Astrocyte of the cerebellum (primary cell): ENCODE measurements at places on chromosomes 7 and 10.

- DNase-seq, result no peak
Observed at GRCh38 chr10:46527241-46527811, 29.1 kb downstream of the GPRIN2 start.

- peak; percentile 44 for DNase-seq
Observed at GRCh38 chr10:36602374-36602773, 523.0 kb upstream of the ANKRD30A start.

DNA sequence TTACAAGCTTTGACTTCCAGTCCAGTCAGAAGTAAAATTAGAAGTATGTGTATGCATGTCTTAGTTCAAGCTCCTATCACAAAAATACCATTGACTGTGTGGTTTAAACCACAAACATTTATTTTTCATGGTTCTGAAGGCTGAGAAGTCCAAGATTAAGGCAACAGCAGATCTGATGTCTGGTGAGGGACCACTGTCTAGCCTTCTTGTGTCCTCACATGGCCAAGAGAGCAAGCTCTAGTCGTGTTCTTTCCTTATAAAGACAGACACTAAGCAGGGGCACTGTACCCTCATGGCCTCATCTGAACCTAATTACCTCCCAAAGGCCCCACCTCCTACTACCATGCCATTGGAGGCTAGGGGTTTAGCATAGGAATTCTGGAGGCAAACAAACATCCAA is 41.3 kb upstream of the ARL4A start:
- DNase-seq, result no peak

DNA sequence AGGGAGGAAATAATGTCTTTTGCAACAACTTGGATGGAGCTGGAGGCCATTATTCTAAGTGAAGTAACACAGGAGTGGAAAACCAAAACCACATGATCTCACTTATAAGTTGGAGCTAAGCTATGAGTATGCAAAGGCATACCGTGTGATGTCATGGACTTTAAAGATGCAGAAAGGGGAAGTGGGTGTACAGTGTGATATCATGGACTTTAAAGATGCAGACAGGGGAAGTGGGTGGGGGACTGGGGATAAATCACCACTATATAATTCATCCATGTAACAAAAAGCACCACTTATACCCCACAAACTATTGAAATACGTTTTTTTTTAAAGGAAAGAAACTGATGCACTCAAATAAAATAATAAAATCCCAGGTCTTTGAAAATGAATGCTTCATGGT is 29.5 kb downstream of the LYZL2 start:
- DNase-seq, result no peak

- no peak for DNase-seq
Observed at GRCh38 chr7:46492466-46492865, 571.4 kb upstream of the IGFBP3 start.

- no peak for DNase-seq
Observed at GRCh38 chr7:100118388-100119071, 628 bp downstream of the TAF6 start.

DNA sequence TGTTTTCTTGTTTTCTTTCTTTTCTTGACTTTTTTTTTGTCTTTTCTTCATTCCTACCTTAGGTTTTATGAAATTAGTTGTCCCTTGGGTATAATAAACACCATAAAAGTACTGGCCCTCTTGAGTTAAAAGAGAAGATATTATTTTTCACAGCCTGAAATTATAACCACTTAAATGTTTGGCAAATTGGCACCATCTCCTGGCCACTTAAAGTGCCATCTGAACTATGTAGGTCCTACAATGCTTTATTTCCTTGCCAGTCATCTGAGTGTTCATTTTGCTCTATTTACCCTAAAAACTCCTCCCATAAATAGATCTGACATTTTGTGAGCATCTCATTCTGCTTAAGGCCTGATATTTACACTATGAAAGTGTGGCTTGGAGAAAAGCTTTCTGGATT is 98.9 kb upstream of the PRKCQ start:
- DNase-seq, result no peak

- no peak for DNase-seq
Observed at GRCh38 chr10:42941295-42941644, 135.6 kb upstream of the RET start.

DNA sequence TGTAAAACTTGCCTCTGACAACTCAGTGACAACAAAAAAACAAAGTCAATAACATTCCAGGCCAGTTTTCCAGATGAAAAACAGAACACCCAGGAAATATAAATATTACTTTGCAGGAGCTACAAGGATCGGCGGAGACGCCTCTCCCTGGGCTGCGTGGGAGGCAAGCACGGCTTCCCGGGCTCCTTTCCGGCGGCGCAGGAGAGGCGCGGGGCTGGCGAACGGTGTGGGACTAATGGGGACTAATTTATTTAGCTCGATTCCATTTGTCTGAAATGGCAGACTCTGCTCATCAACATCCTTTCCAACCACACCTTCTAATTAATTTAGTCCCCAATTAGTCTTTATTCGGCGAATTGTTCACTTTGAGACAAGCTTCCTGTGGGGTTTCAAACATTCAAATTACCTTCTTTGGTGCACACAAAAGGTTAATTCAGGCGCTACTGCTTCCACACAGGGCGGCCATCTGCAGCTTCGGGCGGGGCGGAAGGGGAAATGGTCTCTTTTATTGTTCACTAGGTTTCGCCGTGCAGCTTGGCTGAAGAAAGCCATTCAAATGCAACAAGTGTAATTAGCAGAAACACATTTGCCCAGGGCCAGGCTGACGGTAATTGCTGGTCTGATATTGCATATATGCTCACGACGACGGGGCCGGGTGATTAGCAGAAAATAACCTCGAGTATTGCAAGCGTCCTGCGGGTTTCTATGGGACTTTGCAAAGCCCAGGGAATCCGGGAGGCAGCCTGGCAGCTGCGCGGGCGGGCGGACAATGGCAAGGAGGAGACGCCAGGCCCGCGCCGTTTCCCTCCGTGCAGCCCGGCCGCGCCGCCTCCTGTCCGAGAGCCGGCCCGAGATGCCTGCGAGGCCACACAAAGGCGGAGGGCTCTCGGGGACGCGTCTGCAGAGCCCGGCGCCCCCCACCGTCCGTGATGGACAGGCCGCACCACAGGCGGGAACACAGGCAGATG is 270.1 kb downstream of the PTPRN2 start:
- DNase-seq, result no peak

DNA sequence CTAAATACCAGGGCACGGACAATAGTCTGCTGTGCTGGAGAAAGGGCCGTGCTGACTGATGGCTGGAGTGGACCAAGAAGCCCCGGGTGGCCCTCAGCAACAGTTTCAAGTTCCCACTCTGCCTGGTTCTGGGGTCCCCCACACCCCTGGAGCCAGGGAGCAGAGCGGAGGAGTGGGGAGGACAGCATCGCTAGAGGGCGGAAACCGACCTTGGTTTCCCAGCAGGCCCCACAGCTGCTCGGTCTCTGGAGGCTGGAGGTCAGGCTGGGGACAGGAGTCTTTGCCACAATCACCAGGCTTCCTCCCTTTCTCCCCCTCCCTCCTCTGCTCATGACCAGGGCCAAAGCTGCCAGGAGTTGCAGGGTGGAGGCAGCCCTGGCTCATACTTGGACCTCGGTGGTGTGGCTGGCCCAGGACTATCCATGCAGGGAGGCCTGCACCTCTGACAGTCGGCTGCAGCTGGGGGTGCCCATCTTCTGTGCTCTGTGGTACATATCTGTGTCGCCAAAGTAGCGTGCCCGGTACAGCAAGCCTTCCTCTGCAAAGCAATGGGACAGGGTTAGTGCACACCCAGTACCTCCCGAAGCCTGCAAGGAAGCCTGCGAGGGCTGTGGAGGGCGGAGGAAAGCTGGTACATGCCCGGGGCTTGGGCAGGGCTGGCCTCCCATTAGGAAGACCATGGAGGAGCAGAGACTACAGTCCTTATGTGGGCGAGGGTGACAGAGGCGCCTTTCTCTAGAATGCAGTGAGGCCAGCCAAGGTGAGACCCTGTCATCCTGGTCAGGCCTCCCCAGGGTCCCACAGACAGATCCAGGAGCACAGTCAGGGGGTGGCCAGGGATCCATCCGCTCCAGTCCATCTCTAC is 19.1 kb downstream of the DNAJB12 start:
- DNase-seq, result no peak

GRCh38 chr7:26850193-26850651 is 14.2 kb downstream of the SKAP2 start:
- DNase-seq, result no peak

GRCh38 chr7:29843093-29843492 is 36.8 kb downstream of the WIPF3 start:
- DNase-seq, result no peak

DNA sequence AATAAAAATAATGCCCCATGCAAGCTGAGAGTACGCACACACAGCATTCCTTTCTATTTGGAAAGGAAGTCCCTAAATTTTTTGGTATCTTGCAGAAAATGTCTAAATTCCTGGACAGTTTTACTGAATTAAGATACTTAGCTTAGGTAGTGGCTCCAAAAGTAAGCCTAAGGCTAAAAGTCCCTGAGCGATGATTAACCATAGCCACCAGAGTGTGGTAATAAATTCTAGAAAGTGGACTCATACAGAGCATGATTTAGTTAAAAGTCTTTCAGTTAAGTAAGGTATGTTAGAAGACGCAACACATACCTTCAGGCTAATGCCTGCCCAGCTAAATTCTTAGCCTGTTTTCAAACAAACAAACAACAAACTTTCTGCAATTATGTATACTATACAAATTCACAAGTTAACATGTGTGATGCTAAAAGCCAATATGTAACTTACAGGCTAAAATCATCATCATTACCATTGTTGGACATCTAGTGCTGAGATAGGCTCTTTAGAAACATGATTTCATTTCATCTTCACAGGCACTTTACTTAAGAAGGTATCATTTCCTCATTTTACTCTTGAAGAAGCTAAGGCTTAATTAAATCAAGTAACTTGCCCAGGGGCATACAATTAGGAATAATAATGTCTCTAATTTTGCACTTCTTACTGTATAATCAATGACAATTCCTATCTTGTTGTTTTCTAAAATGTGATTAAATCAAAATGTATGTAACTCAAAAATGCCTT is 261.4 kb upstream of the YAE1 start:
- DNase-seq, result no peak

DNA sequence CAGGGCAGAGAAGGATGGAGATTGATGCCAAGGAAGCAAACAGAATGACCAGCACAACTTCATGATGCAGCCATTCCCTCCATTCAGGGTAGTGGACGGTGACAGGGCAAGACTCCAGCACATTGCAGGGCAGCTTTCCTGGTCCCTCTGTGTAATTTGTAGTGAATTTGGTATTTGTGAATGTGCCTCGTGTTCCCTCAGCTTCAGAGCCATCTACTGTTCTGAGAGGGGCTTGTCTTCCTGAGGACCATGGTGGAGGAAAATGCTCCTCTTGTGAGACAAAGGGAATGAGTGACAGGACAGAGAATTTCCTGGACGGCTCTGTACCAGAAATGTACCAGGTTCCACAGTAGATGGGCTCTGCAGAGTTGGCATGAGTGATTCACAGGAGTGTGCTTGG is 132.1 kb downstream of the ADRA2A start:
- DNase-seq, result no peak

- DNase-seq, result no peak
Observed at GRCh38 chr10:117761695-117762094, 219.1 kb downstream of the EMX2 start.

- DNase-seq, result no peak
Observed at GRCh38 chr7:46153951-46154787, 233.1 kb upstream of the IGFBP3 start.

DNA sequence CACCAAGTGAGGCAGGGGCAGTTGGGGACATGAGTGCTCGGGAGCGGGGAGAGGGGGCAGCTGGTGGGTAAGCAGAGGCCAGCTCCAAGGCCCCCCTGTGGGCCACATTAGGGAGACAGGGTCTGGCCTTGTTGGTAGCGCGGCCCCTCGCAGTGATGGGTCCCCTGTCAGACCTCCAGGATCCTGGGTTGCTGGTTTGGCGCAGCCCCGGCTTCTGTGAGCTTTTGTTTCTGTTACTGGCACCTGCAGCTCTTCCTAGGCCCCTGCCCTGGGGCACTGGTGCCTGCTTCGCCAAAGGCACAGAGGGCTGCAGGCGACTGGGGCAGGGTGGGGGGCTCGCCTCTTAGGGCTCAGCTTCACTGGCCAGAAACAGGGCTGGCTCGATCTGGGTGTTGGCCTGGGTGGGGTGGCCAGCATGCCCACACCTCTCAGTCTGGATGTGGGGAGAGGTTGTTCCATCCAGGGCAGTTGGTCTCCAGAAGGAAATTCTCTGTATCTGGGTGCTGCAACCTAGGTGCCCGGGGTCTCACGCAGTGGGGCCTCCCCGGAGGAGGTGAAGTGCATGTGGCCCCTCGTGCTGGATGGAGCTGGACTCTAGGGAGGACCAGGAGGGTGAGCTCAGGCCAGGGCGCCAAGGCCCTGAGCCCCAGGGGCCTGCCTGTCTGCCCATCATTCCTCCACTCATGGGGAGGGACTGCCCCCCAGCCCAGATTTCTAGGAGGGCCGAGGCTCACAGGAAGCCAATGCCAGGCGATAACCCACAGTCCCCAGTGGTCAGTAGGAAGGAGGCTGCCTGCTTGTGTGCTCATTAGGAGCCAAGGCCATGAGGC is 138.6 kb downstream of the LHPP start:
- no peak for DNase-seq

GRCh38 chr7:85230623-85231022 is 43.8 kb upstream of the SEMA3D start:
- no peak for DNase-seq

- peak; percentile 26 for DNase-seq
Observed at GRCh38 chr10:178208-178607, 43.0 kb downstream of the ZMYND11 start.

DNA sequence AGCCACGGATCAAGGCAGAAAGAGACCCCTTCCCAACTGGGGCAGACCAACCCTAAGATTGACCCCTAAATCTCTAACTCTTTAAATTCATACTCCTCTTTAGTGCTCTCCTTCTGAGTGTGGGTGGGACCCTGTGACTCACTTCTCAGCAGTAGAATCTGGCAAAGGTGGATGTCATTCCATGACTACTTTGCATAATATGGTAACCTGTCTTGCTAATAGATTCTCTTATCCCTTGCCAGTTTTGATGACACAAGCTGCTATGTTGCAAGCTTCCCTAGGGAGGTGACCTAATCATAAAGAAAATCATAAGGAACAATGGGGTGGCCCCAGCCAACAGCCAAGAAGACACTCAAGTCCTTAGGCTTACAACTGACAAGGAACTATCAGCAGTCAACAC is 155.4 kb upstream of the VWC2 start:
- DNase-seq, result no peak

- no peak for DNase-seq
Observed at GRCh38 chr10:133069033-133069525, 18.6 kb upstream of the ADGRA1 start.

GRCh38 chr7:99958564-99959227 is 17.1 kb downstream of the AZGP1 start:
- no peak for DNase-seq

DNA sequence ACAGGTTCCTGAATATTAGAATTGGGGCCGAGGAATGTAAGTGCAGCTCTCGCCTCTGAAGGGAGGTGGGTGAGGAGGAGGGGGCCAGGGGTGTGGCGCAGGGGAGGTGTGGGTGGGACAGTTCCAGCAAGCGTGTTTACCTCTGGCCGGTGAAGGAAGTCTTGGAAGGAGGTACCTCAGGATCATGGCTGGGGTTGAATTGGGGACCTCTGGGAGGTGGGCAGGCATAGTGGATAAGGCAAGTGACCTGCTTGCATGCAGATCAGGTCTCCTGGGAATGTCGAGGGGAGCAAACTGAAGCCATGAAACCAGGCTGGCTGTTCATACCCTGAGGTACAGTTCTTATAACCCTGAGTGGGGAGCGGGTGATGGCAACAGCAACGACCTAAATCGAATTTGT is 2.0 kb downstream of the ZNF775 start:
- no peak for DNase-seq

- DNase-seq, result no peak
Observed at GRCh38 chr10:5587151-5588079, 62.7 kb downstream of the CALML3 start.

- no peak for DNase-seq
Observed at GRCh38 chr7:31917256-31917655, 153.0 kb downstream of the PDE1C start.

GRCh38 chr7:43612599-43613589 is 30.0 kb downstream of the STK17A start:
- DNase-seq, result peak; percentile 40
